ENCODE measurements at places on chromosomes 2 and 18.
A peak's percentile ranks its signal among the peaks of the same experiment; 100 is the strongest.

DNA sequence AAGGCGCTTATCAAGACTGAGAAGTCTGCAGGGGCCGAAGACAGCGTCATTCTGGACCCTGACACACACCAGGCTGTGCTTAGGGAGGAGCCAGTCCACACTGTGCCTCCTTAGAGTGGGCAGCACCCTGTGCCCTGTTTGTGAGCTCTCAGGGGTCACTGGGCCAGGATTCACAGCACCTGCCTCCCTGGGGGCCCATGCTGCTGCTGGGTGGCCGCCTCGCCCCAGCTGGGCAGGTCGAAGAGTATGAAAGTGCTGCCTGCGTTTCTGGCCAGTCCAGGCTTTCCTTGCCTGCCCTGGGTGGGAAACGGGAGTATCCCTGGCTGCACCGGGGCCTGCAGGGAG, 15.4 kb upstream of the GPR55 start:
- DNase-seq, result no peak

- DNase-seq, result no peak
Observed at GRCh38 chr2:179550214-179550613, 285.6 kb upstream of the SESTD1 start.

- no peak for DNase-seq
Observed at GRCh38 chr18:31504455-31505147, 6.6 kb downstream of the DSG2 start.

DNA sequence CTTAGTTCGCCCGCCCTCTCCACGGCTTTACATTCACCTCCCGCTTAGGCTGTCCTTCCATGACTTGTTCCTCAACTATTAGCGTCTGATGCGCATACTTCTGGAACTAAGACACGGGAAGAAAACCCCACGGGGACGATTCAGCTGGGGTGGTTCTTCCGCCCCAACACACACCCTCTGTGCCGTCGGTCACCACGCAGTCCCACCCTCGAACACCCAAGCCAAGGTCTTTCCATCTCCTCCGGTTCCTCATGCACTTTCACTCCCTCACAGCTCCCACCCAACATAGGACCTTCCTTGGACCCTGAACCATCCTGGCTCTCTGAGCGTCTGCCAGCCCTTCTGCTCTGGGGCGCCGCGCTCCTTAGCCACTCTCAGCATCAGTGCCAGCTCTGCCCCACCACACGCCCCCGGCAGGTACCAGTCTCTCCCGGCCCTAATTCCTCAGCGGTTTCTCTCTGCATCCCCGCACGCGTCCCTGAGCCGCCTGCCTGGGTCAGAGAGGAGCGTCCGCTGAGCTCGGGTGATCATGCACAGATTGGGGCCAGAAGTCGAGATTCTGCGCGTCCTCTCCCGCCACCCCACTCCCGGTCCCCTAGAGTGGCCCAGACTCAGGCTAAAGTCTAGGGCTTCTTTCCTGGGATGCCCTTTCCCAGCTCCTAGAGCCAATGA, 522 bp upstream of the SRD5A2 start:
- DNase-seq, result no peak

DNA sequence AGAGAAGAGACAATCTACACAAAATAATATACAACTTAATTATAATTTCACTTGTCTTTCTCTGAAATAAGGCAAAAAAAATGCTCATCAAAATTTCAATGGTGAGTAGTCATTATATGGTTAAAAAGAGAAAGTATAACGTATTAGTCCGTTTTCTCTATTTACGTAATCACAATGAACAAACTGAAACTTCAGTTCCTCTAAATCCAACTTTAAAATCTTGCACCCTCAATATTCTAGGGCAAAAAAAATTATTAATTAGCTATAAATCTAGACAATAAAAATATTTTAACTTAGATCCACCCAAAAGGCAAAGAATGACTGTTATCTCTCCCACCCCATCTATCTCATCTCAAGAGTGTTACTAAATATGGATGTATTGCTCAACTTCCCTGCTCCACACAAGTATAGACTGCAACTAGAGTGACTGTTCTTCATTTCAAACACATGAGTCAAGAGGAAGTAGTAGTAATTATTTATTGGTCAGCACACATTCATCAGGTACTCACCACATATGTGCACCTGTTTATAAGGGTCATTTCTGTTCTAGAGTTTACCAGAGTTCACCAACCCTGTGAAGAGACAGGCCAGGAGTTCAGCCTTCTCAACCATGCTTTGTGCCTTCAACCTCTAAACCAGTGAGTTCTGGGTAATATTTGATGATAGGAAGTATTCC, 36.4 kb downstream of the STK39 start:
- no peak for DNase-seq

DNA sequence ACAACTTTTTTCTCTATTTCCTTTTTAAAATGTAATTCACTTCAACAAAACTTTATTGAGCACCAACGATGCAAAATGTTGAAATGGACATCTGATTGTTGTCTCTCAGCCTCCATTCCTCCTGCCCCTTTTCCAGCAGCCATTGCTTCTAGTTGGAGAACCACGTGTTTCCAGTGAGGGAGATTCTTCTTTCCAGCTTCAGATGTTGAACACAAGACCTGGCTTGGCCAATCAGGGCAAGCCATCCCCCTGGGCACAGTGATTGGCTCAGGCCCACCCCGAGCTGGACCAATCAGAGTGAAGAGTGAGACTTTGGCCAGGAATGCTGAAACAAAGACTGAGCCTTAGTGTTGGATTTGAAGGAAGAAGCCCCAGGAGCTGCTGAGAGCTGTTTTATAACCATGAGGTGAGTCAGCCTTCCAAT, 59.0 kb downstream of the E2F6 start:
- DNase-seq, result no peak

DNA sequence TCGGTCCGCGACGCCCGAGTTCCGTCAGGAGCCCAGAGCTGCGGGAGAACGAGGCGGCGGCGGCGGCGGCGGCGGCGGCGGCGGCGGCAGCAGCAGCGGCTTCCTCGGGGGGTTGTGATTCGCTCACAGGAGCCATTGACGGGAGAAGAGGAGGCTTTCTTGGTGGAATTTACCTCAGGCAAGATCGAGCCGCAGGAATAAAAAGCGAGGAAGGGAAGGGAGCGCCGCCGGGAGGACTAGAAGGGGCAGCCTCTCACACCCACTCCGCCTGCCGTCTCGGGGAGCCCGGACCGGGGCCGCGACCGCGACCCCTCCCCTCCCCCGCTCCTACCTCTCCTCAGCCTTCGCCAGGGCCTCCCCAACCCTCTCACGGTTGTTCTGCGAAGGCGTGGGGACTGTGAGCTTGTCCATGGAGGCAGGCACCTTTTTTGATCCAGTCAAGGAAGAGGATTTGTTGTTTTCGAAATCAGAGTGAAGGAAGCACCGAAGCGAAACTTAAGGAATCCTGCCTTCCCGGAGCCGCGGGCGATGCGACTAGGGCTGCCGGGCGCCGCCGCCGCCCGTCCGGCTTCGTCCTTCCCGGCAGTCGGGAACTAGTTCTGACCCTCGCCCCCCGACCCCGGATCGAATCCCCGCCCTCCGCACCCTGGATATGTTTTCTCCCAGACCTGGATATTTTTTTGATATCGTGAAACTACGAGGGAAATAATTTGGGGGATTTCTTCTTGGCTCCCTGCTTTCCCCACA, 506 bp downstream of the BMPR2 start:
- peak; percentile 43 for DNase-seq

DNA sequence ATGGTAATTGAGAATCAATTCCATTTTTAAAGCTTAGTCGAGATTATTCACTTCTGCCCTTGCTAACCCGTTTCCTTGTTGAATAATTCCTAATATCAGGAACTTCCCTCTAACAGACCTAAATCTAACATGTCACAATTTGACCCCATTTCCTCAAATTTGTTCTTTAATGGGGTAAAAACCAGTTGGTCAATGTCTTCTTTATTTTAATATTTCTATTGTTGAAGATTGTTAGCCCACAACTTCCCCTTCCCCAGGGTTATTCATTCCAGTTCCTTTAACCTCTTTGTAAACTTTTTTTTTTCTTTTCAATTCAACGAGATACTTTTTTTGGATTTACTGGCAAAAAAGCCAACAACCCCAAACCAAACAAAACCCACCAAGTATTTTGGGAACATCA, 7.3 kb downstream of the TNFRSF11A start:
- no peak for DNase-seq

- DNase-seq, result no peak
Observed at GRCh38 chr2:199307461-199307860, 150.3 kb downstream of the SATB2 start.

- no peak for DNase-seq
Observed at GRCh38 chr2:20594957-20595356, 55.9 kb downstream of the HS1BP3 start.

DNA sequence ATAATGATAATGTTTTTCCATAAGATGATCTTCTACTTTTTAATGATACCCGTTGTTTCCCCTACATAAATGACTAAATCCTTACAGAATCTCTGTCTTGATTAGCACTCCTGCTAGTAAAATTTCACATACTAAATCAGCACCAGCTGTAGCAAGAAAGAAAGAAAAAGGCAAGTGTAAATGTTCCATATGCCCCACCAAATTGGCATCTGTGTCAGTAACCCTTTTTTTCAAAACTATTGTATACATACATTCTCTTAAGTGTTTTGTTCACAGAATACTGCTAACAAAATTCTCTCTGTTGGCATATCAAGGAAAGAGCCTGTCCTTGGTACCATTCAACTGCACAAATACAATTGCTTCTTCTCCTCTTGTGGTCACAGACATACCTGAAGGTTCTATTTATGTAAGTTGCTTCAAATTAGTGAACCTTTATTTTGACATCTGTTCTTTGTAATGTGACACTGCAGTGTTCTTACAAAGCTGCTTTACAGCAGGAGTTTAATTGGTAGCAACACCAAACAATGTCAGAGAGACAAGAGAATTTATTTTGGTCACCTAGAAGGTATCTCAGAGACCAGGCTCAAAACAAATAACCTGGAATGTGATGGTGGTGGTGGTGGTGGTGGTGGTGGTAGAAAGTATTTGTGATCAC, 641.9 kb downstream of the ZEB2 start:
- DNase-seq, result no peak

DNA sequence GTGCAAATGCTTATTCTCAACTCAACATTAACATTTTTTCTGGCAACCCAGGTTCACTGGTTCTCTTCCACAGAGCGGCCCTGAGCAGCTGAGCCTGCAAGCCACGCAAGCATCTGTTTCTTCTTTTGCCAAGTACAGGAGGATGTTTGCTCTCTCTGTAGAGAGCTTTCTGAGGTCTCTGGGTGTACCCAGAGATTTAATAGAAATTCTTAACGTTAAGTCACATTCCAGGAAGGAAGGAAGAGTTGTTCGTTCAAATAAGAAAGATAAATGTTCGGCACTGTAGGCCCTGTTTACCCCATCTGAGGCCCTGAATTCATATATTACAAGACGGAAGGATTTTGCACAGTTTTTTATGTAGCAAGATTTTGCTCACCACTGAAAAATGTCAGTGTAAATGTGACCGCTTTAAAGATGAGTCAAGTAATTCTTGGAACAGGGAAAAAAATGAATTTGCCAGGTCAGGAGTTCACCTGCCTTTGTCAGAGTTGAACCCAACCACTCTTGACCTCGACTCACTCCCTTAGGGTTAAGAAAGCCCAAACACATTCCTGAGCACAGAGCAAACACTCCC, 30.1 kb downstream of the KCTD18 start:
- no peak for DNase-seq

GRCh38 chr2:6644261-6644660, 221.4 kb downstream of the CMPK2 start:
- DNase-seq, result no peak

DNA sequence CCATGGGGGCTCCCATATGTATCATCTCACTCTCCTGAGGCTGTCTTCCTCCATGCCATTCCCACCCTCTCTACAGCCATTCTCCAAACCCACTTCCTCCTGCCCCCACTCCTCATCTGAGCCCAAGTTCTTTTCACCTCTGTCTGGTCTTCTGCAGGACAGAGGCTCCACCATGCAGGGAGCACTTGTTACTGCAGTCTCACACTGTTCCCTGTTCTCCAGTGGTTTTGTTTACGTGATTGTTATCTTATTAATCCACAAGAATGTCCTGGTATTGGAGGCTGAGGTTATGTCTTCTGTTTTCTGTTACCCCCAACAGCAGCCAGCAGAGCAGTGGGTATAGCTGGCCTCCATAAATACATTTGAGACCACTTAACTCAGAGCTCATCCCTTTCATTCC, 51.4 kb downstream of the PAX8 start:
- no peak for DNase-seq

- DNase-seq, result no peak
Observed at GRCh38 chr2:154507186-154507585, 191.3 kb upstream of the KCNJ3 start.

DNA sequence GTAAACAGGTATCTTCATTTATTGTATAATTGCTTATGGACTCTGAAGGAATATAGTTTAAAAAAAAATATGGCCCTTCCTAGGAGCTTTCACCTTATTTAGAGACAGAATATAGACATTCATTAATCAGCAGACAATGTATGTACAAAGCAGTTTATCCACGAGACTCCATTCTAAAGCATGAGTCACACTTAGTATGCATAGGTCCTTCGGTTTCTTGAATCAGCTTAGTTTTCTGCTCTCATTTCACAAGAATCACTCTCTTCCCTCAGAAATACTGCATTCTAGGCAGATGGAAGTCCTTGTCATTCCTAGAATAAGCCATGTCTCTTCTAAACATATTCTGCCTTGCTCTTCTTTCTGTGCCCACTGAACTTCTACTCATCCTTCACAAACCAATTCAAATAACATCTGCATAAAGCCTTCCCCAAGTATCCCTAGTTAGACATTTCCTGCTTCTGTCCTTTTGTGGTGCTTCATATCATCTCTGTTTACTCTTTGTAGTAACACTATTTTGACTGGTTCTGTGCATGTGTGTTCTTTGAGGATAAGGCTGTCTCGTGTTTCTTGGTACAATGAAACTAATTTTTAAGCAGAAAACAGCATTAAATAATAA, 84.5 kb downstream of the PTRHD1 start:
- no peak for DNase-seq

DNA sequence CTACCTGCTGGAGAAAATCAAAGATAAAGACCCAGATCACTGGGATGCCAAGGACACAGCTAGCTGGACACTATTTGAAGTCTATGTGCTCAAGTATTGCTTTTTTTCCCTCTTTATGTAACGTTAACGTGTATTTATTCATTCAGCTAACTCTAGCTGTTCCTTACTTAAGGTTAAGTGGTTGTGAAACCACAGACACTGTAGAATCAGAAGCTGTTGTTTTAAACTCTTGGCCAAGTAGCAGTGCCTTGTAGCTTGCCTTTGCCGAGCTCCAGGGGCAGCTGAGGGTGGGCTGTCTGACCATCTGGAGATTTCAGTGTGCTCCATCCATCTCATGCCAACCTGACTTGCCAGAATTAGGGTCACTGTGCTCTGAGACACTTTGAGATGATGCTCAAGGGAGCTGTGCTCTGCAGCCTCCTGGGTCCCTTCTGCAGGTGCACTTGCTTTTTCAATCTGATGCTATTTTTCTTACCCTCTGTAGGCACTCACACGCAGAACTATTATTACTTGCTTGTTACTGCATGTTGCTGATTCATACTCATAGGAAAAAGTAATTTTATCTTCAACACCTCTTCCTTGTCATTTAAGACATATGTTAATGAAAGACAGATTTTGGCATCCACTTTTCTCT, 116.2 kb downstream of the METTL8 start:
- no peak for DNase-seq

DNA sequence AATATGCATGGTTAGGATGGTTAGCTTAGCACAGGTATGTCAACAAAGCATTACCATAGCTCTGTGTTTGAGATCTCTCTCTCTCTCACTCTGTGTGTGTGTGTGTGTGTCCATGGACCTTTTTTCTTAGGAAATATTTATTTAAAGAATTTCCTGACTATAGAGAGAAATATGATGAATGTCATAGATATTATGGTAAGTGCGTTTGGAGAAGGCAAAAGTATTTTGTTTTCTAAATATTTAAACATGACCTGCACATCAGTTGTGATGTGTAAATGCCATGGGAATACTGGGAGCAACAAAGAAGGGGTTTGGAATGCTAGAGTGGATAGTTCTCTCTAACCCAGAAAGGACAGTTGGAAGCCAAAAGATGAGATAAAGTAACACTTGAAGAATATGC, 3.9 kb upstream of the TMEM178A start:
- DNase-seq, result no peak

All from activated CD4-positive, alpha-beta memory T cell treated with anti-CD3 and anti-CD28 coated beads, Interleukin-2, amount 10 ng/mL, durations not matched to agents 7 days and 5 days (primary cell).